ENCODE measurements at places on chromosomes 4 and X. TPM values are rescaled to one million over a fixed set of nuclear protein-coding genes. Genes with fewer than 3 reads are reported as not detected.

DNA sequence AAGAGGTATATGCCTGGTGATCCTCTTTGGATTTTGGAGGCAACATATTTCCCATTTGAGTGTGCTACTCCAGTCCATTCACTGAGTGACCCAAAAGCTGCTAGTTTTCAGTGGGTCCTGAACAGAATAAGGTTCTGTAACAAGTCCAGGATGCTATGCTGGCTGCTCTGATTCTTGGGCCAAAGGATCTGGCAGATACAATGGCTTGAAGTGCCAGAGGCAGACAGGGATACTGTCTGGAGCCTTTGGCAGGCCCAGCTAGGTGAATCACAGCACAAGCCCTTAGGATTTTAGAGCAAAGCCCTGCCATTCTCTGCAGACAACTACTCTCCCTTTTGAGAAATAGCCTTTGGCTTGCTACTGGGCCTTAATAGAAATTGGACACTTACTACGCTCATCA is 40.6 kb downstream of the DCHS2 start:
- no peak for DNase-seq

DNA sequence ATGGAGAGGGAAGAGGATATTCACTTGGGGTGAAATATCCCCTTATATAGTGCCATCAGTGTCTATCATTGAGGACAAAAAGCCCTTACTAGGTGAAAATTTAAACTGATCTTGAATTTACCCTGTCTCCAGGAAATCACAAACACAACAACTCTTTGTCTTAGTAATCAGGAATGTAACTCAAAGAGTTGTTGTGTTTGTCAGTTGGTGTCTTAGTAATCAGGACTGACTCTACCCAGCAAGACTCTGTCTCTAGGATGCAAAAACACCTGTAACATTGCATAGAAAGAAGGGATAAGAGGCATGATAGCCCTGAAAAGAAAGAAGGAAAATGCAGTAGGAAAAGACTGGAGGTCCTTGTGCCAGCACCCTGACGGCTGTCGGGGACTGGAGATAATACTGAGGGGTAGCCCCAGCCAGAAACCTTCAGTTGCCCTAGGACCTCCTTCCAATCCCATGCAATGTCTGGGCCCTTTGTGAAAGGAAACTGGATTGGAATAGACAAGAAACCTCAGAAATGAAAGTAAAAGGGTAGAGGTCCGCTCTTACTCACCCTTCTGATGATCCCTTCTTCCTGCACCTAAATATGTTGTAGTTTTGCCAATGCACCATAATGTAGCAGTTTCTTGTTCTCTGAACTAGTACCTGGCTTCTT is 45.3 kb downstream of the HMGB2 start:
- DNase-seq = no peak

GRCh38 chrX:96449896-96450295 is 234.7 kb upstream of the DIAPH2 start:
- no peak for DNase-seq

The TMPRSS11F gene
- not detected for total RNA-seq

The HOPX gene
- total RNA-seq = 5.8 TPM

DNA sequence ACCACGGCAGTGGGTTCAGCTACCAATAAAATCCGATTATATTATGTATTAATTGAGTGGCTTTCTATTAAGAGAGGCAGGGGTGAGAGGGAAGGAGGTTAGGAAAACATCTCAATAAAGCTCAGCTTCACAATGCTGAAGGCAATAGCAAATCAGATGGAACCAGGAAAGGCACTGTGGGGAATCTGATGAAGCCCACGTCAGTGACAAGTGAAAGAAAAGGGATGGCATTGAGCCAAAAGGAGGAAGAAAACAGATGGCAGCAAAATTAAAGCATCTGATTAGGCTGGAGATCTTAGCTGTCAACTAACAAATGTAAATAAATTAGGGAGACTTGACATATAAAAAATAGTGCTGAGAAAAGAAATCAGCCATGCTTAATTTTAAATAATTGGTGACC is 180.9 kb downstream of the RASL11B start:
- DNase-seq = no peak
